ENCODE measurements at places on chromosomes 4 and X. TPM values are rescaled to one million over a fixed set of nuclear protein-coding genes. Genes with fewer than 3 reads are reported as not detected.

SLIT2 gene
- not detected for total RNA-seq

MAGEA8 gene
- not detected for total RNA-seq

PRKX gene
- 145 TPM for total RNA-seq

GPC3 gene
- total RNA-seq = 0.13 TPM

ALG13 gene
- total RNA-seq = 36.1 TPM

PPBP gene
- total RNA-seq = not detected

PACRGL gene
- total RNA-seq = 9.6 TPM

CXorf49 gene
- not detected for total RNA-seq

TSR2 gene
- 26.2 TPM for total RNA-seq

MAGEE1 gene
- total RNA-seq = 3.1 TPM

OTC gene
- not detected for total RNA-seq

DNA sequence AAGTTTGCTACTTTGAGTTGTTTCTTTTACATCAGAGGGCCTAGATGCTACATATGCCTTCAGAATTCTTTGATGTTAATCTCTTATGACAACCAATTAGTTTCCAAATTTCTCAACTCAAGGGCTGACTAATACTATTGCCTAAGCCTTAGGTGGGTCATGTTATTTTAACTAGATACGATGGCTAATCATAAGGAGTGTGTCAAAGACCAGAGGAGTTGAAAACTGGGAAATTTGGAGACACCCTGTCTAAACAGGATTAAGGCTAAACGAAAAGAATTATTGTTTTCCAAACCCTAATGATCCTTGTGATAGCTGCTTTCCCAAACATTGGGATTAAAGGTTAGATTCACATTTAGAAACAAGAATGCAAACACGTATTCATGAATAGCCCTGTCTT lies 228.5 kb downstream of the PCDH7 start:
- H3K36me3 ChIP-seq = no peaks in the 10 kb centered on the region
- no peak overlapping the region for H3K27ac ChIP-seq
- no peak overlapping the region for H3K4me3 ChIP-seq

GRCh38 chrX:138711399-138712347 lies at the start of gene FGF13:
Gene FGF13 (minus strand): TSS chrX:138711717. CDS start chrX:138711003, 714 bp downstream.
- H3K36me3 ChIP-seq = no peaks in the 10 kb centered on the region
- no peak within 1 kb of the TSS for H3K4me3 ChIP-seq
- no peak within 1 kb of the TSS for H3K27ac ChIP-seq
- H3K27me3 ChIP-seq = peaks cover 29% of the 10 kb centered on the region

DNA sequence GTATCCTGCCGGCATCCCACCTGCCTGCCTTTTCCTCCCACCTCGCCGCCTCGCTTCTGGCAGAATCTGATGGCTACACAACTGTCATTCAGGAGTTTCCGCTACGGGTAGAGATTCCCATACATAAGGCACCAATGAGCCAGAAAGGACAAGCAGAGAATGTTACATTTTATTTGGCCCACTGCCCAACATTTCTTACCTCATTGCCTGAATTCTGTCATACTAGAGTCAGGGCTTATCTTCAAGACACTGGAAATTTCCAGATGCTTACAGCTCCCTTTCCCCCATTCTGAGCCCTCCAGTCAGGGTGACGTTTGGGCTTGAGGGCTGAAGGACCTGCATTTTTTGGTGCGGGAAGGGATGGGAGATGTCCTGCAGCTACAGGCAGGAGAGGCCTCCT lies 113.0 kb downstream of the NHS start:
- H3K27ac ChIP-seq = no peak overlapping the region
- no peaks in the 10 kb centered on the region for H3K36me3 ChIP-seq
- no peak overlapping the region for H3K4me3 ChIP-seq
- no peaks in the 10 kb centered on the region for H3K27me3 ChIP-seq

GRCh38 chr4:70120323-70120722 lies 33.7 kb upstream of the PRR27 start:
- DNase-seq = no peak
- H3K4me3 ChIP-seq = no peak overlapping the region
- H3K27ac ChIP-seq = no peak overlapping the region
- H3K4me1 ChIP-seq = no peaks in the 10 kb centered on the region
- no peaks in the 10 kb centered on the region for H3K36me3 ChIP-seq

DNA sequence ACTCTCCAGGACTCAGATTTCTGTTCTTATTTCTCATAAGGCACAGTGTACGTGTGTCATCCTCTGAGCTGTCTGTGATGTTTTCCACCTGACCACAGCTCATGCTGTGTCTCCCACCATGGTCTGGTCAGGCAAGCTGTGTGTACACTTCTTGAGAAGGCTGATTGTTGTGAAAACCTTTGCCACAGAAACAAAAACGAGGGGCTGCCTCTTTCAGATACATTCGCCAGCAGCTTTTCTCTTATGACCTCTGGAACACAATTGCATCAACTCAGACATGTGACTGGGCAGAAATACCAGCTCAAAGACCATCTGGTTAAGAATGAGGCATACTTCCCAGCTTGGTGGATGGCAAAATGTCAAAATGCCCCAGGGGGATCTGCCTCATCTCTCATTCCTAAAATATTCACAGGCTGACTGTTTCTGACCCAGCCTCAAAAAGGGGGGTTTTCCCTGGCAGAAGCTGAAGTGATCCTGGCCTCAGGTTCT lies 46.1 kb downstream of the PGRMC2 start:
- no peaks in the 10 kb centered on the region for H3K27me3 ChIP-seq
- H3K27ac ChIP-seq = no peak overlapping the region
- DNase-seq = no peak
- H3K4me1 ChIP-seq = no peaks in the 10 kb centered on the region
- no peak overlapping the region for H3K4me3 ChIP-seq
- H3K36me3 ChIP-seq = no peaks in the 10 kb centered on the region

DNA sequence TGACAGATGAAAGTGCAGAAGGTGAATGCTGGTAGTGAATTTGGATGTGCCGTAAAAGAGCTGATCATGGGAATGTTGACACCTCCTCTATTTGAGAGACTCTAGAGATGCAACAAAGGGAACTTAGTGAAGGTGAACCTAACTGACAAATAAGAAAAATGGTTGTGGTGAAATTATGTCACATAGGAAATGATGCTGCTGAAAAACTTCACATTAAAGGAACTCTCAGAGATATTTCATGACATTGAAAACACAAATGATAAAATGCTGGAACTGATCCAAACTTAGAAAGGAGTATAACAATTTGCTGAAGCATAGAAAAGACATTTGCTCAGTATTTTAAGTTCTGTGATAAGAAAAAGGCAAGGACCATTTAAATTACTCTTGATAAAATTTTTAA lies 31.9 kb downstream of the MGAT4D start:
- no peaks in the 10 kb centered on the region for H3K36me3 ChIP-seq
- no peak overlapping the region for H3K4me3 ChIP-seq
- DNase-seq = no peak
- H3K27me3 ChIP-seq = peaks cover 27% of the 10 kb centered on the region

DNA sequence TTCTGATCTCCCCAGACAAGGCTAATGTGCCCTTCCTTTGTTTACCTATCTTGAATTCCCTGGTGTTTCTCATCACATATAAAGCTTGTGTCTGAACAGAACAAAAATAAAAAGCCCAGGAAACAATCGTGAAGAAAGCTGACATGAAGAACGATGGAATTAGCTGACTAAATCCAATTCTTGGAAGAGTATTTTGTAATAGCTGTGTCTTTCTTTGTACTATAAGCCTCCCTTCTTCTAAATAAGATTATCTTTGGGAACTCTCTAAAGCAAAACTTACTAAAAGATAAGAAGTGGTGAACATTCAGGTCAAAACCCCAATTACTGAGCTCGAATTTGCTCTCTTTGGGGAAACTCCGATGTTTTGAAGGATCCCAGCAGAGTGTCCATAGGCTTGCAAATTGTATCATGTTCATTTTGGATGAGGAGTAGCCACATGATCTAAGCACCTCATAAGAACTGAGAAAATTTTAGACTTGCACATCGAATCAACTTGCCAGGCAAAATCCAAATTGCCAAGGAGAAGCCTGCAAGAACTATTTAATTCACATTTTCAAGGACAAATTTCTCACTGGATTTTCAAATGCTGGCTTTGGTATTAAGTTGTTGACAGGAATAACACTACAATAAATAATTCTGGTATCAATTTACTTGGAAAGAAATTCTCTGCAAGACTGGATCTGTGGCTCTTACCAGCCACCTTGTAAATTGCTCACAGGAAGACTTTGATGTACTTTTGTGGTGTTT lies 106.2 kb downstream of the LNX1 start:
- no peak overlapping the region for H3K4me3 ChIP-seq
- no peak overlapping the region for H3K27ac ChIP-seq
- no peak for DNase-seq
- H3K36me3 ChIP-seq = no peaks in the 10 kb centered on the region
- no peaks in the 10 kb centered on the region for H3K4me1 ChIP-seq

DNA sequence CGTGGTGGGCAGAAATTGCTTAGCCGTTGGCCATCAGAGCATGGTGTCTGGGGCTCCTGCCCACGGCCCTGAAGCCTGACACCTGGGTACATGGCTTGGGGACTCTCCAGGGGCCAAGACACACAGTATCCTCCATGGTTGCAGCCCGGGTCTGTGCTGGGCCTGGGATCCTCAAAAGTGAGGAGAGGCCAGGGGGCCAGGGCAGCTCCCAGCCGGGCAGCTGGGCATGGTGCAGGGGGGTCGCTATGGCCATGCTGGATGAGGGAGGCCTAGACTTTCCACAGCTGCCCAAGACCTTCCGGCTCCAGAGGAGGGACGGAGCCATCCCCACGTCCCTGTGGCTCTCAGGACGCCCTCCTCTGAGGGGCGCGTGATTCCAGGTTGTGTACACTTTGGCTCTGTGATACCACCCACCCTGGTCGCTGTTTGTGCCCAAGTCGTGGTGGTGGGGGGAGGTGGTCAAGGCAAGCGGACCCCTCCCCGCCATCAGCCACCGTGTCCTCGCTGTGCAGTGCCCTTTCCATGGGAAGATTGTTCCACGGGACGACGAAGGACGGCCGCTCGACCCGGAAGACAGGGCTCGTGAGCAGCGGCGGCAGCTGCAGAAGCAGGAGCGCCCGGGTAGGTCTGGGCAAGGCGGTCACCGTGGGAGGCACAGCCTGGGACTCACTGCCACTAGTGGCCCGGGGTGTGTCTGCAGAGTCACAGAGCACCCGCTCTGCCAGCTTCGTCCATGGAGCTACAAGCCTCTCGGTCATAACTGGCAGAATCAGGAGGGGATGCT lies 25.7 kb downstream of the NKX1-1 start:
- H3K27ac ChIP-seq = no peak overlapping the region
- no peaks in the 10 kb centered on the region for H3K27me3 ChIP-seq
- H3K4me3 ChIP-seq = no peak overlapping the region
- no peaks in the 10 kb centered on the region for H3K4me1 ChIP-seq
- H3K36me3 ChIP-seq = no peaks in the 10 kb centered on the region

DNA sequence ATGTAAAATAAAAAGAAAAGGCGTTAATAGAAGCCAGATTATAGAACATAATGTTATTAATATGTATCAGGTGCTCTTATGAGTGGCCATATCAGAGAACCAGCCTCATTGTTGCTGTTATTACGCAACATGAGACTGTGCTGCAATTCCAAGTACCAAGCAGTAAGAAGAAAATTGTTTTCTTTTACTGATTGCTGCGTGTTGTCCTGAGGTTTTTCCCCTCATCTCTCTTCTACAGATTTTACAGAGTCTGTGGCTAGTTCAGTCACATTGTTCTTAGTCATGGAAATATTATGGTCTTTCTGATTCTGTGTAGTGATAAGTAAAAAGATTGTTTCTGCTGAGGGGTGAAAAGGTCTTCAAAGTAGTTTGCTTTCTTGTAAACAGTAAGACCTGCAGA lies 55.9 kb downstream of the NPNT start:
- H3K4me3 ChIP-seq = no peak overlapping the region
- H3K27ac ChIP-seq = no peak overlapping the region
- H3K4me1 ChIP-seq = no peaks in the 10 kb centered on the region
- DNase-seq = no peak

DNA sequence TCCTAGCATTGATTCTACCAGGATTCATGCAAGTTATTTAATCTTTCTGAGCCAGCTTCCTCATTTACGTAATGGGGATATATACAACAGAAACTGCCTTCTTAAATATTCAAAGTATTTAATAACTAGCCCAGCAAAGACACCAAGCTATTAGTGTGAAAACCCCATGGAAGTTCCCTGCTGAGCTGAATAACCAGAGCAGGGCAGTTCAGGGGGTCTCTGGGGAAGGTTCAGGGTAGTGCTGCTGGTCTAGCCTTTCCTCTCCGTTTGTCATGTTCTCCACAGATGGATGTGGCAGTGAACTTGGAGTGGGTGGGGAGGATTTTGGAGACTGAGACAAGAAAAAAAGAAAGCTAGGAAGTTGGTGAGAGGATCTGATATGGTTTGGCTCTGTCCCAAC lies 240.8 kb upstream of the TAPT1 start:
- no peaks in the 10 kb centered on the region for H3K36me3 ChIP-seq
- no peaks in the 10 kb centered on the region for H3K27me3 ChIP-seq
- no peaks in the 10 kb centered on the region for H3K4me1 ChIP-seq
- no peak for DNase-seq

GRCh38 chr4:103010804-103011203 lies 8.7 kb downstream of the SLC9B1 start:
- no peaks in the 10 kb centered on the region for H3K36me3 ChIP-seq
- no peak overlapping the region for H3K4me3 ChIP-seq
- no peak overlapping the region for H3K27ac ChIP-seq
- H3K4me1 ChIP-seq = peaks cover 3% of the 10 kb centered on the region
- no peaks in the 10 kb centered on the region for H3K27me3 ChIP-seq

- H3K27me3 ChIP-seq = peaks cover 22% of the 10 kb centered on the region
- peak overlapping the region; percentile 71 for H3K4me3 ChIP-seq
- peaks cover 5% of the 10 kb centered on the region for H3K4me1 ChIP-seq
- DNase-seq = no peak
These were observed 840 bp downstream of the ZNF711 start for GRCh38 chrX:85244450-85245211.

DNA sequence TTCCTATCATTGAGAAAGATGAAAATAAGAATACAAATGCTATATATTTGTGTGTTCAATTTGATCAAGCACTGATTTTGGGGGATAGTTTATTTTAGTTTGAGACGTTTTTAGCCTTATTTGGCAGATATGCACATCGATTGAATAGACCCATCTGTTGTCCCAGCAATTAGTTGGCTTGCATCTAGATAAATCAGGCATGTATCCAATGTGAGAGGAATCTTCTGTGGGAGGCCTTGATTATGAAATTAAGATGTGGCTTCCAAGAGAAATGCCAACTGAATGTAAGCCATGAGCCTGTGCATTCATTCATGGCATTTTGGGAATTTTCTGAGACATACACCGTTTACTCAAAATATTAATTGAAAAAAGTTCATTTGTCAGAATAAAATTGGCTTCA lies 623.1 kb downstream of the TECRL start:
- no peaks in the 10 kb centered on the region for H3K36me3 ChIP-seq
- H3K27me3 ChIP-seq = no peaks in the 10 kb centered on the region
- no peak for DNase-seq
- H3K4me1 ChIP-seq = no peaks in the 10 kb centered on the region
- no peak overlapping the region for H3K4me3 ChIP-seq
- no peak overlapping the region for H3K27ac ChIP-seq

GRCh38 chrX:43664708-43665107 lies 8.6 kb downstream of the MAOA start:
- no peaks in the 10 kb centered on the region for H3K36me3 ChIP-seq
- no peak for DNase-seq
- peaks cover 4% of the 10 kb centered on the region for H3K4me1 ChIP-seq
- no peak overlapping the region for H3K27ac ChIP-seq
- H3K4me3 ChIP-seq = no peak overlapping the region

GRCh38 chrX:3160756-3161155 lies 119.5 kb downstream of the ARSF start:
- H3K4me1 ChIP-seq = no peaks in the 10 kb centered on the region
- no peak for DNase-seq
- H3K27me3 ChIP-seq = no peaks in the 10 kb centered on the region
- no peak overlapping the region for H3K4me3 ChIP-seq
- no peak overlapping the region for H3K27ac ChIP-seq
- no peaks in the 10 kb centered on the region for H3K36me3 ChIP-seq

- DNase-seq = no peak
- no peaks in the 10 kb centered on the region for H3K4me1 ChIP-seq
- no peak overlapping the region for H3K27ac ChIP-seq
- no peak overlapping the region for H3K4me3 ChIP-seq
- H3K27me3 ChIP-seq = no peaks in the 10 kb centered on the region
- no peaks in the 10 kb centered on the region for H3K36me3 ChIP-seq
These were observed 805.3 kb upstream of the TENM3 start for GRCh38 chr4:181437895-181438294.
